Activated naive CD8-positive, alpha-beta T cell treated with anti-CD3 and anti-CD28 coated beads, Interleukin-2, amount 10 ng/mL, durations not matched to agents 7 days and 5 days (primary cell): ENCODE measurements at places on chromosomes 2 and 18.

DNA sequence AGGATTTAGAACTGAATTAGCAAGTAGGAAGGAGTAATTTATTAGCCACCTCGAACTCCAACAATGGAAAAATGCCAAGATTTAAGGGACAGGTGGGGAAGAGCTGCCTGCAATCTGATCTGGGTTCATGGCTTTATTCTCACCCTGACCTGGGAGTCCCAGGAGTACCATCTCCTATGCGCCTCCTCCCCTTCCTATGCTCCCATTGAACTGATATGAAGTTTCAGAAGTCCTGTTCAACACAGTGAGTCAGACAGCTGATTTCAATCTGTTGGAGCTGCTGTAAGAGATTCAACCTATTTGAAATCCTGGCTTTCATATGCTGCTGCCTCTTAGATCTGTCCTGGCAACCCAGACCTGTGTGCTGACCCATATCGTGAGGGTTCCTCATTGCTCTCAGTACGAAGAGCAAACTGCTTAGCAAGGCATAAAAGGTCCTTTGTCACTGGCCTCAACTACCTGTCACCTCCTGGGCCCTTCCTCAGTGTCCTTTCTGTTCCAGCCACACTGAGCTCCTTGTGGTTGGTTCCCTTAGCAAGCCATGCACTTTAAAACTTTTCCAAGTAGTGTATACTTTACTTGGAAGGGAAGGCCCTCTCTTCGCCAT, 15.9 kb upstream of the CD28 start:
- no peak for DNase-seq

DNA sequence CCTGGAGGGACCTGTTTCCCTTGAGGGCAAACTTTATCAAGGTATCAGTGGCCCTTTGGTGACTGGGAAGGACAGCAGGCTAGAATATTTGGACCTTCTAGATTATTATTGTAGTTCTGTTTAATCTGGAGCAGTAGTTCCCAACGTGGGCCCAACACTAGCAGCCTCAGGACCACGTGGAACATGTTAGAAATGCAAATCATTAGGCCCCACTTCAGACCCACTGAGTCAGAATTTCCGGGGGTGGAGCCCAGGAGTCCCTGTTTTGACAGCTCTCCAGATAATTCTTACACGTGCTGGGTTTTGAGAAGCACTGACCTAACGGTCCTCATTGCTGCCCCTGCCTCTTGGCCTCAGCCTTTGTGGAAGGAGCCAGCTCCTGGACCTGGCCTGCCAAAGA, 25.5 kb upstream of the DYNC2LI1 start:
- no peak for DNase-seq

DNA sequence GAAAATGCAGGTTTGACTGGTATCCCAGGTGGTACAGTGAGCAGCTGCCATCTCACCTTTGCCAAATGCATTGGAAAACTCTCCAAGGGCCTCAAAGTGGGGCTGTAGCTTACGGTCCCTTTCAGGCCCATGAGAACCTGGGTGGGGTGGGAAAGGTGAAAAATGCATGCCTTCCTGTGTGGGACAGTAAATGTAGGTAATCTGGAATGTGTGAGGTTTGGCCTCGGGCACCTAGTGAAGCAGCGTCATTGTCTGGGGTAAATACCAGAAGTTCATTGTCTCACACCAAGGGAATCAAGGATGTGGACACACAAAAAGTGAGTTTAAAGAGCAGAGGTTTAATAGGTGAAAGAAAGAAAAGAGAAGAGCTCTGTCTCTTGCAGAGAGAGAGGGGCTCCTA, 36.6 kb downstream of the TIMM21 start:
- no peak for DNase-seq

GRCh38 chr2:25373269-25373981, 31.7 kb upstream of the DNMT3A start:
- DNase-seq: peak; percentile 22

GRCh38 chr2:5720426-5720825, 28.2 kb downstream of the SOX11 start:
- DNase-seq: no peak

- no peak for DNase-seq
These were observed 40.5 kb upstream of the HS6ST1 start for GRCh38 chr2:128358941-128359731.

GRCh38 chr2:238290091-238290509, 1.7 kb upstream of the PER2 start:
- DNase-seq: no peak

GRCh38 chr18:37445368-37445767, 120.2 kb downstream of the CELF4 start:
- DNase-seq: no peak

DNA sequence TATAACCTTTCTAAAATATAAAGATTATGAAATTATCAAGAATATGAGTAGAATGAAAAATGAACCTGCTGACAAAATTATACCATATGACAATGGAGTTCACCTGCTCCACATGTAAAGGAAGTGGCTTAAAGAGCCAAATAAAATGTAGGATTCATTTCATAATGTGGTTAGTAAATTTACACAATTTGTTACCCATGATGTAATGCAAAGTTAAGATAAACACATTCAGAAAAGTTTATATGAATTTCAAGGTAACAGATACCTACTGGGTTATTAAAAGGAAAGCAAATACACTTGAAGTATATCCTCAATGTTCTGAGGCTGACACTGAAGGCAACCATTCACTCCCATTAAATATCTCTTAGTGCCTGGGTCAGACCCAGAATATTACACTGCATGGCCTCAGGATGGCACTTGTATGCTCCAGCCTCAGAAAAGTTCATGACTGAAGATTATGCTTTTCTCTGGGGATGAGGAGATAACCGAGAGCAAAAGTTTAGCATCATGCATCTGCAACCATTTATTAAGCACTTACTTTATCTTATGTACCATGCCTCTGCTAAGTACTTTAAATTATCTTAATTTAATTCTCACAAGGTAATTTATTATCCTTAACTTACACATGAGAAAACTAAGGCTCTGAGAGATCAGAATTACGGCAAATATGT, 6.2 kb downstream of the STRN start:
- DNase-seq: no peak
